ENCODE measurements at places on chromosomes 5 and 9. TPM values are rescaled to one million over a fixed set of nuclear protein-coding genes. Genes with fewer than 3 reads are reported as not detected.

CDH6 gene
- total RNA-seq = 3.9 TPM

CACFD1 gene
- total RNA-seq = 7.7 TPM

RBM18 gene
- 9.3 TPM for total RNA-seq

RAI14 gene
- total RNA-seq = 291 TPM

STK32A gene
- total RNA-seq = 0.97 TPM

NDOR1 gene
- 7.8 TPM for total RNA-seq

CDH9 gene
- total RNA-seq = not detected

NUTM2F gene
- not detected for total RNA-seq

PGM5 gene
- 2.6 TPM for total RNA-seq

PDCD1LG2 gene
- 59.6 TPM for total RNA-seq

NME5 gene
- 1.3 TPM for total RNA-seq

KIF20A gene
- 60.0 TPM for total RNA-seq

PALM2AKAP2 gene
- total RNA-seq = 24.5 TPM

AQP3 gene
- 0.97 TPM for total RNA-seq

DAPK1 gene
- 3.9 TPM for total RNA-seq

PKD2L2 gene
- total RNA-seq = not detected

PCDHGC5 gene
- 2.6 TPM for total RNA-seq

MOB3B gene
- total RNA-seq = 0.43 TPM

PPP2R2B gene
- 2.2 TPM for total RNA-seq

ZNF454 gene
- total RNA-seq = 0.43 TPM

IL7R gene
- 74.7 TPM for total RNA-seq

LCN15 gene
- not detected for total RNA-seq

FOXD4L4 gene
- total RNA-seq = not detected

SPINK14 gene
- total RNA-seq = not detected

ADAMTS6 gene
- total RNA-seq = 95.9 TPM

PLPPR1 gene
- total RNA-seq = not detected

BASP1 gene
- total RNA-seq = 126 TPM

GDNF gene
- 0.43 TPM for total RNA-seq

KCTD16 gene
- 0.97 TPM for total RNA-seq

SH2D3C gene
- 0.43 TPM for total RNA-seq

GAS1 gene
- total RNA-seq = 136 TPM

IL9 gene
- total RNA-seq = not detected

PFN3 gene
- not detected for total RNA-seq

PCDHGA7 gene
- 3.5 TPM for total RNA-seq

PCDH12 gene
- total RNA-seq = under 0.01 TPM

INSL4 gene
- not detected for total RNA-seq

ABCA1 gene
- 88.3 TPM for total RNA-seq

IL13 gene
- total RNA-seq = not detected

All from fibroblast of villous mesenchyme (primary cell).